AG09319 (cell line): ENCODE measurements at places on chromosomes 5 and 9.

DNA sequence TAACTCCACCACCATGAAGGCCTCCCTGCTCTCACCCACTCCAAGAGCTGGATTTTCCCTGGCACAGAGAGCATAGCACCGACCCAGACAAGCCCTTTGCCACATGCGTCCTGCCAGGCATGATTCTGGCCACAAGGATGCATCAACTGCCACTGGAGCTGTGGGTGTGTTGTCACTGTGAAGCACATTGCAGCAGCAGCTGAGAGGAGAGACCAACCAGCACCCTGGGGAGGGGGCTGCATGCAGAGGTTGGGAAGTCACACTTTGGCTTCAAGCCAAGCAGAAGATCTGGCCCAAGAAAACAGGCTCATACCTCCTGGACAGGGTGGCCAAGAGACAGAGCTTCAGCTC lies 22.6 kb upstream of the PTGES start:
- no peak for DNase-seq

DNA sequence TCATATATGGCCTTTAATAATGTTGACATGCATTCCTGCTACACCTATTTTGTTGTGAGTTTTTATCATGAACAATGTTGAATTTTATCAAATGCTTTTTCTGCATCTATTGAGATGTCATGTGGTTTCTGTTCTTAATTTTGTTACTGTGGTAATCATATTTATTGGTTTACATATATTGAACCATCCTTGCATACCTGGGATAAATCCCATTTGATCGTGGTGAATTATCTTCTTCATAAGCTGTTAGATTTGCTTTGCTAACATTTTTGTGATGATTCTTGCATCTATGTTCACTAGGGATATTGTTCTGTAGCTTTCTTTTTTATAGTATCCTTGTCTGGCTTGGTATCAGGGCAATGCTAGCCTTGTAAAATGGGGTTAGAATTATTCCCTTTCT lies 222.0 kb downstream of the WDR70 start:
- no peak for DNase-seq

GRCh38 chr9:81844131-81844567 lies 84.1 kb upstream of the SPATA31D4 start:
- no peak for DNase-seq

- no peak for DNase-seq
These were observed 690.9 kb upstream of the CDH18 start for GRCh38 chr5:20678814-20679298.

DNA sequence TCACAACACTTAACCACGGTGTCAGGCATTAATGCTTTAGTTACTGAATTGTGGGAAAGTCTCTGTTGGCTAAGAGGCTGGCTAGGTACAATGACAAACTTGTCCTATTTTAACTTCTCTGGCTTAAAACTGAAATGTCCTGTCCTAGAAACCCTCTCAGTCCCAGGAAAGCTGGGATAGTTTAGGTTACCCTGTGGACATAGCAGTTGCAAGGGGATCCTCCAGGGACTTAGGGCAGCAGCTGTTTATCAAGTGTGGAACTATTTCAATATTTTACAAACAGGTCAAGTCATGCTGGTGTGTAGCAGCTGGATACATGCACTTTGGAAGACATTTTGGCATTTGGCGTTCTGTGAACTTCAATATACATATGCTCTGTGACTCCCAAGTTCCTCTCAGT lies 95.0 kb upstream of the ARRDC3 start:
- no peak for DNase-seq

DNA sequence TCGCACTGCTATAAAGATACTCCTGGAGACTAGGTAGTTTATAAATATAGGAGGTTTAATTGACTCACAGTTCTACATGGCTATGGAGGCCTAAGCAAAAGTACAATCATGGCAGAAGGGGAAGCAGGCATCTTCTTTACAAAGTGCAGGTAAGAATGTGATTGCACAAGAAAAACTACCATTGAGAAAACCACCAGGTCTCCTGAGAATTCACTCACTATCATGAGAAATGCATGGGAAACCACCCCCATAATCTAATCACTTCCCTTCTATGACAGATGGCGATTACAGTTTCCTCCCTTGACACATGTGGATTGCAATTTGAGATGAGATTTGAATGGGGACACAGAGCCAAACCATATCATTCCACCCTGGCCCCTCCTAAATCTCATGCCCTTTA lies 121.2 kb upstream of the ST8SIA4 start:
- no peak for DNase-seq

GRCh38 chr5:32126691-32127090 lies 47.4 kb downstream of the GOLPH3 start:
- no peak for DNase-seq

- DNase-seq, result peak; percentile 11
These were observed 25.6 kb downstream of the CEP78 start for GRCh38 chr9:78261403-78262001.

DNA sequence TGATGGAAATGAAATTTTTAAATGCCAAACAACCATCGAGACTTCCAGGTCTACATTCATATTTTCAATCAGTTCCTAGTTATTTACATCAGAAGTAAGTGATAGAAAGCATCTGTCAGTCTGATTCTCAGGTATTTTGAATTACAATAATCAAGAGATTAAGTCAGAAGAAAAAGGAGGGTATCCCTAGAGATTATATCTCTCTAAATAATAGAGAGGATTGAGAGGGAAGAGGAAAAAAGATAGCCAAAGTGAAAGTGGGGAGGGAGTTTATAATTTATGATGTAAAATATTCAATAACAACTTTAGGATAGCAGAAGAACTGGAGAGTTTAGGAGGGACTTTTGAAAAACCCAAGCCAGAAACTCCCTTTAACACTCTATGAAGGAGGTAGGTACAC lies 400.2 kb downstream of the EFNA5 start:
- no peak for DNase-seq

- DNase-seq, result no peak
These were observed 553.8 kb upstream of the C9orf72 start for GRCh38 chr9:28127101-28127500.

DNA sequence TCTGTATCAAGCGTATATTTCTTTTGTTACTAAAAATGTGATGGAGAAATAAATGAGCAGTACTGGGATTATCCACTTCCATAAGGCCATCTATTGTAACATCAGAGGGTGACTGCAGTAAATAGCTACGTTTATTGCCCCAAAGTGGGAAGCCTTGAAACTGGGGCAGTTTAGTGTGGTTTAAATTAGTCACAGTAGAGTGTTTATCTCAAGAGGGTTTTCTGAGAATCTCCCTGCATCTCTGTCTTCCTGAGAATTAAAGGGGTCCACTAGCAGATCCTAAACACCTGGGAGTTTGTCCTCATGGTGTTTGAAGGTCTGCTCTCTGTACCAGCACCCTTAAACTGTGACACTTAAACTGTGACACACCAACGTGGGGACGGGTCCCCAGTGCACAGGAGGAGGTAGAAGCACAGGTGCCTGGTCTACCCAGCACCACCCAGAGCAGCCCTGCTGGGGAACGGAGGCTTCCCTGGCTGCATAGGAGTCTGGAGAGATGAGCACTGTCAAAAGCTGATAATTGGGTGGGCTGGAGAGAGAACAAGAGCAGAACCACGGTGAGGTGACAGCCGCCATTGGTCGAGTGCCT lies 25.2 kb downstream of the PRRC2B start:
- no peak for DNase-seq

DNA sequence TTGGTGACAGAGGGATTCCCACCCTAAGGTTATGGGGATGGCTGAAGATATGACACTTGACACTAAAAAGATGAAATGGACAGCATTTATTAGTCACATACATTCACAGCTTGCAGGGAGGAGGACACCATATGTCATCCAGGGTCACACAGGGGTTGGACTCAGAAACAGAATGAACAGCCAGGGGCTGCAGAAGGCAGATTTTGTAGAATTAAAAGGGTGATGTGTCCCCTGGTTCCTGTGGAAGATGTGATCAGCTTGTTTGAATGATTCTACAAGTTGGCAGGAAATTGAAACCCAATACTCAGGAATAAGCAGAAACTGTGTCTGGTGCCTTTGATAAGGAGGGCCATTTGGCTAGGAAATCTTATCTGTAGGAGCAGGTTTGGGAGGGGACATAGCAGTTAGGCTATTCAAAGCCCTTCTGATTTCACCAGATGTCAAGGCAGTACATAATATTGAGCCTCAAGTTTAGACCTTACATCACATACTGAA lies 102.3 kb upstream of the GRIN3A start:
- DNase-seq, result no peak

DNA sequence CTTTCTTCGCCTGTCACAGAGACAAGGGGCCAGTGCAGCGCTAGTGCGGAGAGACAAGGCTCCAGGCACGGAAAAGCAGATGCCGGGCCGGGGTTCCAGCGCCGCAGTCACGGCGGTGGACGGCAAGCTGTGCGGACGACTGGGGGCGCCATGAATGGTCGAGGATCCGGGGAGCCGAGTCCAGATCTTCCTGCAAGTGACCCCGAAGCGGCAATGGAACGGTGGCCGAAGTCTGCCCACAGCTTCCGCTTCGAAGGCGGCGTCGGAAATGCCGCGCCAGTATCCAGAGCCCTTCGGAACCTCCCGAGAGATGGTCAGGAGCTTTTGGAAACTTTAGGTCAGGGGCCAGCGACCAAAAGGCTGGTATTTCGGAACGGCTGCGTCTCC lies 601 bp upstream of the FAF2 start:
- DNase-seq, result no peak

GRCh38 chr9:137240318-137240840 lies 708 bp upstream of the TUBB4B start:
- peak; percentile 59 for DNase-seq

DNA sequence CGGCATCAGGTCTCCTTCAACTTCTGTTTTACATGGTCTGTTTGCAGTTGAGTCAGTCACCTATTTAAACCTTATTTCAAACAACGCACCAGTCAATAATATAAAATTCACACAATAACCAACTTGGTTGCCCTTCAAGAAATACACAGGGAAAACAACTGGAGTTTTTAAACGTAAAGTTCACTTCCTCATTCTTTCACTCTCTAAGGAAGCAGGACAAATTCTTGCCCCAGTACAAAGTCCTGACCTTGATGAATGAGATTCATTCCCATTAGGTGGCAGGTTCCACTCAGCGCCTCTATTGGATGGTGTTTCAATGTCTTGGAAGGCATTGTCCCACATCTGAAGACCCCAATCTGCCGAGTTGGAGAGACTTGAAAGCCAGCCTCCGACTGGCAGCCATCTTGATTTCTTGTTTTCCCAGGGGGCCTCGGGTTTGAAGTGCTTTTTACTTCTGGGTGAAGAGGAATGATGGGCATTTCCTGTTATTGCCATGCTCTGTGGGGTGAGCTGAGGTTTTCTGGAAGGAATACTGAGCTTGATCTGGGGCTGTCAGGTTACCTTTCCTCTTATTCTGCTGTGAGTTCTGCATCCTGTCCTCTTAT lies 105.0 kb downstream of the ACER2 start:
- DNase-seq, result no peak

GRCh38 chr9:130765137-130766020 lies 69.7 kb upstream of the ABL1 start:
- DNase-seq, result no peak

DNA sequence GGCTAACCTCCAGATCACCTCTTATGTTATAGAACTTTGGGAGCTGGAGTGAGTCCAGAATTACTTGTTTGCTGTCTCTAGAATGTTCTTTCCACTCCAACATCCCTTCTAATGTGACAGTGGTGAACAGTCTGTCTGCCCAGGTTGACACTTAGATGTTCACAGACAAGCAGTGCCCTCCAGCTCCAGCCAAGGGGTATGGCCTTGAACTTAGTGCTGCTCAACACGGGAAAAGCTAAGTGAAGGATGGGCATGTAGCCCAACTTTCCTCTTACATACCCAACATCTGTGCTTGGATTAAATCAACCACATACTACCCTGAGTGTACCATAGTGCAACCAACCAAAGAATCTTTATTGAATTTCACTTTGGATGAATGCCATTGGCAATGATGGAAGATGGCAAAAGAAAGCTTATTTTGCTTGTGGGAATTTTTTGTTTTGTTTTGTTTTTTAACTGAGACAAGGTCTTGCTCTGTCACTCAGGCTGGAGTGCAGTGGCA lies 201.2 kb downstream of the NXNL2 start:
- DNase-seq, result no peak

DNA sequence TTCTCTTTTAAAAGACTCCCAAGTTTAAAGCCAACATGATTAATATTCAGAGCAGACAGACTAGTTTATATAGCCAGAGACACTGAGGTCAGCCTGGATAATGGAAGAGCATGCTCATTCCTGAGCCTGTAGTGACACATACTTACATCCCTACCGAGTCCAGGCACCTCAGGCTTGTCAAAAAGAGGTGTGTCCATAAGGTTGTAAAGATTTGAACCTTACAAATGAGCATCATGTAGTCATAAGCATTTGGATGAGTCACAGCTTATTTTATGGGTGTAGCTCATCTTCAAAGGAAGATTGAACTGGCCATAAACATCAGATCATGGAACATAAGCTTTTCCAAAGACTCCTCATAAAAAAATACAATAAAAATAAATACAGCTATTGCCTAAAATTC lies 333.5 kb downstream of the EFNA5 start:
- DNase-seq, result no peak

- DNase-seq, result no peak
These were observed 166.8 kb downstream of the ARHGEF28 start for GRCh38 chr5:73792687-73793320.
